ENCODE measurements at places on chromosomes 6 and 20. TPM values are rescaled to one million over a fixed set of nuclear protein-coding genes. Genes with fewer than 3 reads are reported as not detected.

CENPQ gene
- polyA plus RNA-seq, result 3.9 TPM

DNA sequence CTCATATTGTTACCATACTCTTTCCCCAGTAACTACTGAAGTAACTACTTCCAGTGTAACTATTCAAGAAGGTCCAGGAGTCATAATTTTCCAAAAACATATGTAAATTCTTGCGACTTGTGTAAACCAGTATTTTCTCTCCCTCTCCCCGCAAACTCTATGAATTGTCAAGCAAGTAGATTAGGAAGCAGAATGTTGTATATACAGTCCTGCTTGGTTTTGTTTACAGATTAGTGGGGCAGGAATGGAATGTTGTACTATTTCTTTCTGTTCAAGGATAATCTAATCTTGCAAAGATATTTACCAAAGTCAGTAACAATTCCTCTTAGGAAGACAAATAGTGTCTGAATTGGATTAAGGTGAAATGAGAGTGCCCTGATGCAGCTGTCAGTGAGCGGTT, 234.9 kb upstream of the PLN start:
- DNase-seq, result no peak

DNA sequence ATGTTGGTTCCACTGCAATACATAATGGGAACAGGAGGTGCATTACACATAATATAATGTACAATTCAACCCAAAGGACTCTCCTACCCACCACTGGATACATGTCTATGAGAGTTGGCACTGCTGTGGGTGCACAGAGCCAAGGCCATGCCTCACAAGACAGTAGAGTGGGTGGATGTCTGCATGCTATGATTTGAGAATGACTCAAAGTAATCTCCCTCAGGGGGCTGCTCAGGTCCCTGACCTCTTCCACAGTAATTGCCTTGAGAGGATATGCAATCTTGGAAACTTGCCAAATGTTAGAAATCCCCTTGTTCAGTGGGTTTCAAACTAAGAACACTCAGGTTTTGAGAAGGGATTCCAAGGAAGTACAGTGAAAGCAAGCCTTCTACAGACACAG, 79.0 kb downstream of the ANKEF1 start:
- DNase-seq, result no peak

PBOV1 gene
- not detected for polyA plus RNA-seq

IMPG1 gene
- 0.69 TPM for polyA plus RNA-seq

MTFR2 gene
- polyA plus RNA-seq, result 0.65 TPM

DNA sequence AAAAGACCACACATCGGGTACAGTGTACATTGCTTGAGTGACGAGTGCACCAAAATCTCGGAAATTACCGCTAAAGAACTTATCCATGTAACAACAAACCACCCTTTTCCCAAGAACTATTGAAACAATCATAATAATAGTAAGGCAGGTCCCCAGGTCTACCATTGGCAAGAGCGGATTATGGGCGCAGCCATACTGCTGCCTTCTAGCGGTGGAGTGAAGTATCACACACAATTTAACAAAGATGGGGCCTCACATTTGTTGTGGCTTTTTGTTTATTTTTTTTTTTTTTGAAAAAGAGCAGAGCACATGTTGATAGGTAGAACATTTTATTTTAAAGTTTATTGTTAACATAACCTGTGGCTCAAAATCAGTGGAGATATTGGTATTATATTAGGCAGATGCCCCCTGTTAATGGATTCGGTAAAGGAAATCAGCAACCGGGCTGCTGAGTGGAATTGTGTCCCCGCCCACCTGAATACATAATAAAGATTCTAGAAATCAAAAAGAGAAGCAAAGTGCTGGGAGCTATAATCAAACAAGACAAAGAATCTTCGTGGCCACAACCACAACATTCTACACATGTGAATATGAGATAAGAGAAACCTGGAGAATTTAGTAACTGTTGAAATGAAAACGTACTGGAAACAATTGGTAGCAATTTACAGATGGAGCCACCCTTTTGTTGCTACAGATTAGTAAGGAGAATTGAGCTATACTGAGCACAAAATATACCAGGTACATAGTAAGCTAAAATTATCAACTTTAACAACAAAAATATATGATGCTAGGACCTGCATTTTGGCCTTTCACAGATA, 94.2 kb upstream of the EXOC2 start:
- no peak for DNase-seq

GRCh38 chr6:1873781-1874180, 264.1 kb downstream of the FOXC1 start:
- DNase-seq, result no peak

DNA sequence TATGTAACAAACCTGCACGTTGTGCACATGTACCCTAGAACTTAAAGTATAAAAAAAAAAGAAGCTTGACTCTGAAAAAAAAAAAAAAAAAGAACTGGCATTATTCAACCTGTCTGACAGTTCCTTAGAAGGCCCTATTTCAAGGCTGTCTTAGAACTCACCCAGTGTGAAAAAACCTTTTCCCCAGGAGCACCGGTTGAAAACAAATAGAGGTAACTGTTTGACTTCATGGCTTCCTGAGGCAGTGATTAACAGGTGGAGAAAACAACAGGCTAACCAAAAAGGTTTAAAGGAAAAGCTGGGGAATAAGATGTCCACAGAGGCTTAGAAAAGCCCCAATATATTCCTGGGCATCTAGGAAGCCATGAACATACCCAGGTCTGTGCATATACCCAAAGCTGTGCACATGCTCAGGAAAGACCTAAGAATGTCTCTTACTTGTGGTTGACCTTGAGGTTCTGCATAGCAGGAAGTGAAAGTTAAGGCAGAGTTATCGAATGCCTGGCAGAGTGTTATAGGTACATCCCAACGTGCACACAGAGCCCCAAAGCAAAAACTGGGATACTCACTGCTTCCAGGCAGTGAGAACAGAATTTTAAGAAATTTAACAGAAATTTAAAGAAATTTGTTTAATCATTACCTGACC, 7.0 kb downstream of the UQCC1 start:
- no peak for DNase-seq

DNA sequence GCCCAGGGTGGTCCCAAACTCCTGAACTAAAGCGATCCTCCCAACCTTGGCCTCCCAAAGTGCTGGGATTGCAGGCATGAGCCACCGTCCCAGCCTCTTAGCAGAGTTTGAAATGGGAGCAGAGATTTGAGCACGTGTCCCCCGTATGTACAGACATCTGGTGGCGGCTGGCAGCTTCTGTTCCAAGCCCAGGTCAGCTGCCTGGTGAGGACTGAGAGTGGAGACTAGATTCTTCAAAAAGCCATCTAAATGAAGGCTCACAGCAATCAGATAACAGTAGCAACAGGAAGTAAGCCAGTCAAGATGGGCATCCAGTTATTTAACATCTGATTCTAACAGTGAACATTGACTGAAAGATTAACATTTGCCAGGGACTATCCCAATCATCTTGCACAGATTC, 128.1 kb upstream of the AKAP12 start:
- no peak for DNase-seq

GRCh38 chr6:88492824-88493223, 326.7 kb upstream of the CNR1 start:
- DNase-seq, result no peak

DNA sequence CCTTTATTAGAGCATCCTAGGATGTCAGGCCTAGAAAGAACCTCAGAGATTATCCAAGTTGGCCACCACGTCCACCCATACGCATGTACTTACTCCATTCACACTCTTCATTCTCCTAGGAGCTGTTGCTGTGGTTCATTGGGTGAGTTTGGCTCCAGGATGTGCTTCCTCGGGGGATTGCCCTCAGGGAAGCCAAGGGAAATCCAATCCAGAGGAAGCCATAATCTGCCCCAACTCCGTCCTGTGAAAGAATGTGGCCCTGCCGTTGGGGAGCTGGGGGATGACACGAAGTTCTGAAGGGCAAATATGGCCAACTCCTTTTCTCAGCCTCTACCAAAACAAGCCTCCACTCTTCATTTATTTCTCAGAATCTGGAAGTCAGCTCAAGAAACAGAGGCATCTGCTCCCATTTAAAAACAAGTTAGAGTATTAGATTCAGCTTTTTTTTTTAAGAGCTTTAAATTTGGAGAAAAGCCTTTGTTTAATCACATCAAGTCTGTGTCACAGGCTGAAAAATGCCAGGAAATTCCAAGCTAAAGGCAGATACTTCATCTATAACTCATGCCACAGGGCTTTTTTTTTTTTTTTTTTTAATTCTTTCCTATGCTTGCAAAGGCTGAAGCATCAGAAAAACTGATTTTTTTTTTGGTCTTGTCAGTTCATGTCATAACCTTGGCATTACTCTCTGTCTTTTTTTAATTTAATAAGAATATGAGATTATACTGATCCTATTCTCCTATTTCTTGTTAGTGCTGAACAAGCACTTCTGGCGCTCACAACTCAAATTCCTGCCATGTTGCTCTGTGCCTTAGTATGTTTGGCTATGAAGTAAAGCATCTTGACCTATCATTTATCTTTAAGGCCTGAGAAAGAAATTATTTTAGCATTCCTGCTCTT, 480.9 kb upstream of the MARCKS start:
- DNase-seq, result no peak

GRCh38 chr20:23003077-23003635, 32.0 kb upstream of the SSTR4 start:
- no peak for DNase-seq

DNA sequence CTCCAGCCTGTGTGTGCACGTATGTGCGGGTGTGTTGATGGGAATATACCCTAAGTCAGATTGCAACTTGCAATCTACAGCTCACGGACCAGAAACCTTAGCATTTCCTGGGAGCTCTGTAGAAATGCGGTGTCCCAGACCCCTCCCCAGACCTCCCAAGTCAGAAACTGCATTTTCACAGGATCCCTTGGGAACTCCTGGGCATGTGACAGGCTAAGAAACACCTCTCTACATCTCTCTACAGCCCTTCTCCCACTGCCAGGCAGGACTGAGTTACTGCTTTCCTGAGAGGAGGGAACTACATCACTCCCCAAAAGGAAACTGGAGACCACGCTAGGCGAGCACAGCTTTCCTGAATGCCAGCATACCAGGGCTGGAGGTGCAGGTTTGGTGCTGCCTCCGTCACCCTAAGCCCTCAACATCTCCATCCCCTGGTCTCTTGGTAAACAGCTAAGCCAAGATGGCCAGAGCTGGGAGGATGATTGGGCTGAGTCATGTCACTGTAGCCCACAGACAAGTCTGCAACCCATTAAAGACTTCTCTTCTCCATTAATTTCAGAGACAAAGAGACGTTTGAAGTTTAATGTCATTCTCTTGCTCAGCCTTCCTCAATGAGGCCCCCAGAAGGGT, 194.4 kb downstream of the BMP7 start:
- DNase-seq, result no peak

PSORS1C1 gene
- polyA plus RNA-seq, result 2.1 TPM

DNA sequence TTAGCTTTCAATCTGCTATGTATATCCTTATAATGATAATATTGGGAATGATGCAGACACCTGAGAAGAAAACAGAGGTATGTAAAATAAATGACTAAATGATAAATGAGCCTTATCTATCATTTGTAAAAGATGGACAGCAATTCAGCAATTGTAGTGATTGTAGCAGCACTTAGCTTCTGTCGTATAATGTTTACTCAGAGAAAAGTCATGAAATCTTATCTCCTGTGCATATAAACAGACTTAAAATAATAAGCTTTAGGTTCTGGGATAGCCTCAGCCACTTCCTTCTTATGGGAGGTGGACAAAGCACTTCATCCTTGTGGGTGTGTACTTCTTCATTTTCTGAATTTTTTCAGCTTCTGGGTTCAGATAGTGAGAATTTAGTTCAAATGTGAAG, 324.8 kb upstream of the MAP3K7 start:
- no peak for DNase-seq

- DNase-seq, result no peak
These were observed 319.0 kb downstream of the HACE1 start for GRCh38 chr6:104540743-104541142.

DNA sequence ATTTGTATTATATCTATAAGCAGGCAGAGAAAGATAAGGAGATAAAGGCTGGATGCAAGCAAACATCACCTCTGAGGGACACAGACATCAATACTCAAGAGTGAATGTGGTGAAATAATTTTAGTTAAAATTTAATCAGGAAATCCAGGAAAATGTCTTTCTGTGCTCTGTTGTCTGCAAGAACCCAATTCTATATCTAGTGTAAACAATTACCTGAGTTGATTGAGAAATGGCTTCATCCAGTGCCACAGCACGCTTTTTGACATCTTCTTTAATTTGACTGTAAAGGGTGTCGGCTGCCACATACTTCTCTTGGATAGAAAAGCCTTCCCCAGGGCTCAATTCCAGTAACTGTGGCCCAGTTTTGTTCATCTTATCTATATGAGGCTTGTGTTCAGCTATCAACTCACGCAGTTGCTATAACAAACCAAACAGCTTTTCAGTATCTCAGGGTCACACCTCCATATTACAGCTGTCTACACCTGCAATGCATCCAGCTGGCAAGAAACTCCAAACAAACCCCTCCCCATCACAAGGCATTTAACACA, 131.6 kb downstream of the DST start:
- no peak for DNase-seq

DNA sequence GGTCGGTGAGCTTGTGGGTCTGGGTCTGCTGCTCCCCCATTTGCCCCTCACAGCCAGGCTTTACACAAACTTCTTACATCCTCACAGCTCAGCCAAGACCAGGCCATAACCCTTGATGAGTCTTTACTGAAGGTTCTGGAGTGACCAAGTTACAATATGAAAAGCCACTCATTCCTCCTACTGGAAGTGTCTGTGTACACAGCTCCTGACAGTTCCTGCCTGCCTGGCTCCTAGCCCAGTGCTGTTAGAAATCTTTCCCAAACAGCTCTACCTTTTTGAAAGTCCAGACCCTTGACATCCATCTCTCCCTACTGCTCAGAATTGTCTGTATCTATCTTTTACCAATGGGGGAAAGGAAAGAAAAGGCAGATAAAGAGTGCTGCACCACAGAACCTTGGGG, 106.9 kb downstream of the PAX1 start:
- DNase-seq, result no peak

- no peak for DNase-seq
These were observed 218.2 kb upstream of the RNF24 start for GRCh38 chr20:4233520-4233919.

- DNase-seq, result no peak
These were observed 47.4 kb downstream of the INSM1 start for GRCh38 chr20:20415321-20415720.

DNA sequence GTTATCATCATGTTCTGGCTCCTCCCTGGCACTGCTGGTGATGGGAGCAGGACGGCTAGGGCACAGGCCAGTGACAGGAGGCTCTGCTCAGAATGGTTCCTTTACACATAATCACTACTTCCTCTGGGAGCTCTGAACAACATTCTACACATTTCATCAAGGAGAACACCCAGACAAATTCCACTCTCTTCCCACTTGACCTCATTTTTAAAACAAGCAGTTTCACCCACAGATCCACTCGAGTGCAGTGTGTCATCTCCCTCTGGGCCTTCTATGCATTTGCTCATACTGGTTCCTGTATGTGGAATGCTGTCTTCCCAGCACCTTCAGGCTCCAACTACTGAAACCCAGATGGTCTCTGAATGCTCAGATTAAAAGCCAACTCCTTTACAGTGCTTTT, 84.8 kb downstream of the ELOVL5 start:
- no peak for DNase-seq

GRCh38 chr6:63813566-63814120, 178.0 kb downstream of the PHF3 start:
- DNase-seq, result no peak

- no peak for DNase-seq
These were observed 336.4 kb upstream of the HSF2 start for GRCh38 chr6:122063076-122063475.

- peak; percentile 73 for DNase-seq
These were observed 797 bp downstream of the SMIM13 start for GRCh38 chr6:11094411-11094851.

Measured in kidney (tissue), 22 donors.